ENCODE measurements at places on chromosomes 2 and 18.

DNA sequence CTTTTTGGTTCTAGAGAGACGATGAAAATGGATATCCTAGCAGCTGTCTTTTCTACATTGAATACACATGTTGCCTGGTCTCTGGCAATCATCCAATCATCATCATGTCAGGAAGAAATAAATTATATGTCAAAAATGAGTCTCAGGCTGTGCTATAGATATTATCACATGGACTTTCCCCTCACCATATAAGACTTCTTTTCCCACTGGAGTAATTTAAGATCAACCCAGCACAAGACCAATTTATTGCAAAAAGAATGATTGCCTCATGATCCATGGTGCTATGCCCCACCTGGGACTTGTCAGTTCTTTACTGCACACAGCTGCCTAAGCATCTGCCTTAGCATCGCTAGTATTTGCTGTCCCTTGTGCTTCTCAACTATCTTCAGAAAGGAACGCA lies 783.7 kb upstream of the TMEFF2 start:
- DNase-seq, result no peak

DNA sequence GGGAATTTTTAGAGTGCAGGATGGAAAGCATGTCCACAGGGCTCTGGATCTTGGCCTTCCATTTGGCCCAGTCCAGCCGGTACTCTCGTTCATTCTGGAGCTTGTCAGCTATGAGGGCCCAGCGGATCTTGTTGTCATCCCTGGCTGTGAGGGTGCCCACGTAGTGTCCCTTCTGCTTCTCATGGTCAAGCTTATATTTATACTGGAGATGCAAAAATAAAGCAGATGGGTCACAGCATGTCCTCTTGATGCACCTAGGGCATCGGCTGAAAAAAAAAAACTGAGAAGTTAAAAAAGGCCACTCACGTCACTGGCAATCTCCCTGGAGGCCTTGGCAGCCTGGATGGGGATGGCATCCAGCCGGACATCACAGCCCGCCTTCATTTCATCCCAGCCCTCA lies 160.5 kb downstream of the RIF1 start:
- DNase-seq, result no peak

GRCh38 chr2:14673351-14673875 lies 40.9 kb downstream of the LRATD1 start:
- DNase-seq, result no peak

GRCh38 chr2:36459725-36460137 lies 104.2 kb downstream of the CRIM1 start:
- no peak for DNase-seq

DNA sequence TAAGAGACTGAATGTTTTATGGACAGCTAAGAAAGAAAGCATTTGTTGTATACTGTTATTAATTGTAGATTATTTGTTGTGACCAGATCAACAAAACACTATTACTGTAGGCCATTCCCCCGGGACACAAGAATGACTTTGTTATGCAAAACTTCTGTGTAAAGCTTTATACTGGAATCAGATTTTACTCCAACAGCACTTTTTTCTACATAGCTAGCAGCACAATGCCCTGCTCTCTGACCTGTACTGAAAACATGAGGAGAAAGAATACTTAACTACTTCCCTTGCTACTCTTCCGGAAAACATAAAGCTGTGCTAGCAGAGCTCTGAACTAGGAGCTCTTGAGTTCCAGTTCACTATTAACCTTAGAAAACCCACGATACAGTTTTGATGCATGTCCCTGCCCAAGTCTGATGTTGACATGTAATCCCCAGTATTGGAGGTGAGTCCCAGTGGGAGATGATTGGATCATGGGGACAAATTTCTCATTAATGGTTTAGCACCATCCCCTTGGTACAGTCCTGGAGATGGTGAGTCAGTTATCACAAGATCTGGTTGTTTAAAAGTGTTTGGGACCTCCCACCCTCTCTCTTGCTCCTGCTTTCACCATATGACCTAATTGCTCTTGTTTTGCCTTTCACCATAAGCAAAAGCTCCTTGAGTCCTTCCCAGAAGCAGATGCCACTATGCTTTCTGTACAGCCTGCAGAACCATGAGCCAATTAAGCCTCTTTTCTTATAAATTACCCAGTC lies 601.1 kb upstream of the PIK3C3 start:
- no peak for DNase-seq

- DNase-seq, result no peak
Measured at GRCh38 chr2:227703280-227703732, 14.5 kb downstream of the SLC19A3 start.

GRCh38 chr2:163799807-163800206 lies 64.0 kb upstream of the FIGN start:
- no peak for DNase-seq

- no peak for DNase-seq
Measured at GRCh38 chr2:33091541-33092123, 144.9 kb downstream of the LTBP1 start.

GRCh38 chr18:8854962-8855361 lies 149.6 kb downstream of the MTCL1 start:
- DNase-seq, result no peak

- DNase-seq, result no peak
Measured at GRCh38 chr2:223784221-223784772, 53.1 kb downstream of the AP1S3 start.

DNA sequence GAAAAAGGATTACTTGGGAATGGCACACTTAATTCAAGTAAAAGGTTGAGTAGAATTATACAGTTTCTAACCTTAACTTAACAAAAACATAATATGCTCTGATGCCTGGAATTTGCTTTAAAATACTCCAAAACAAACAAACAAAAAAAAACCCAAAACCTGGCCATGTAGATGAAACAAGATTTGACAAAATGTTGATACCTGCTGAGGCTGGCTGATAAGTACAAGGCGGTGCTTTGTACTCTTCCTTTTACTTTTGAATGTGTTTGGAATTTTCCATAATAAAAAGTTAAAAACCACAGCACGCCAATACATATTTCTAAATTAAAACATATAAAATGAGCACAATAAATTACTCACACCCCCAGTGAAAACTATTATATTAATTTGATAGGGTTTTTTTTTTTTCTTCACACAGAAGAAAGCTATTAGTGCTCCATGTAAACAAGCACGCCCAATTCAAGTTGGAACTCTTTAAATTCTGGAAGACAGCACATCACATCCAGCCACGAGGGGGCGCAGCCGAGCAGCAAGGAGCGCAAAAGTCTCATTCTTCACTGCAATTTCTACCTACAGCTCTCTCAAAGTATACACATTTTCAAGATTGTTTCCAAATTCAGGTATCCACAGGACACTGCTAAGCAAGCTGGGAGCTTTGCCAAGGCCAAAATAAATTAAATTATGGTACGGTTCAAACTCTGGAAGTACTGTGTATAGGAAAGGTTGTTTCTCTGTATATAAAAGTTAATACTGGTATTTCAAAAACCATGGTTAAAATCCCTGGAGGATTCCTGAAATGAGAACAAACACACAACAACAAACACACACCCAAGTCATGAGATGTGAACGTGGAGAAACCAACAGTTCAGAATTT lies 7.5 kb downstream of the SERTAD2 start:
- DNase-seq, result peak; percentile 94

DNA sequence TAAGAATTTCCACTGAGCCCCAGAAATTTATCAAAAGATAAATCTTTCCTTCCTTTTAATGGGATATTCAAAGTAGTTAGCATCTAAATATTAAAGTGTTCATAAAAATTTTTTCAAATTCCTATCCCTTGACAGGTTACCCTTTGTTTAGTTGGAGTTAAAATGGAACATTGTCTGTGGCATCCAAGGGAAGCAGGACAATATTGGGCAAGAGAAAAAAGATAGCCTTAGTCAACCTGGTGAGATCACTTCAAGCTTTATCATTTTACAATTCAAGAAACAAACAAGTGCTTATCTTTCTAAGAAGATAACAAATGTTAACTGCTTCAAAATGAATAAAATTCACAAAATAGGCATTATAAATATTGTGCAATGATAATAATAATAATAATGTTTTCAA lies 21.7 kb downstream of the NR4A2 start:
- DNase-seq, result no peak

GRCh38 chr2:237574467-237574866 lies 8.1 kb downstream of the PRLH start:
- no peak for DNase-seq

DNA sequence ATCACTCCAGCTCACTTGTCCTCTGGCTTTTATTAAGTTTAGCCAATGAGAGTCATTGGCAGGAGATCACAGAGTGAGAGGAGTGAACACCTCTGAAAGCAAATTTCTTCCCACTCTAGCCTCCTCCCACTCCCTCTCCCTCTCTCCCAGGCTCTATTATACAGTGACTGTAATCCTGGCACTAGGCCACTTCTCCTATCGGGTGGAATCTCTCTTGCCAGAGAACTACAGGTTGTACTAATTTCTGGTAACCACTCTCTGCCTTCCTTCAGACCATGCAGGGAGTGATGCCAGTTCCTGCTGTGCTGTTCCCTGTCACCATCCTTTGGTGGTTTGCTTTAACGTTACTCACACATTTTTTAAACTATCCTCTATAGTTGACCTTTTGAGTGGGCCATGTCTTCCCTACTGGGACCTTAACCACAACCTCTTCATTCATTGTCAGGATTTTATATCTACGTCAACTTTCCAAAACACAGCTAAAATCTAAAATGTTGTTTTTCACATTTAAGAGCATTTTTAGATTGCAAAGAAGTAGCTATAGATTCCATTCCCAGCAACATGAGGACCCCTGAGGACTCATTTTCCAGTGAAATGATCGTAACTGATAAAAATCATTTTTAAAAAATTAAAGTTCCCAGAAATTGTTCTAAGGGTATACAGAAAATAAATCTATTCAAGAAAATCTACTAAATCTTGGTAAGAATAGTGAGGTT lies 217.1 kb downstream of the MREG start:
- no peak for DNase-seq

GRCh38 chr2:137718786-137719185 lies 245.5 kb upstream of the HNMT start:
- no peak for DNase-seq

- no peak for DNase-seq
Measured at GRCh38 chr2:231305221-231305620, 90.3 kb upstream of the B3GNT7 start.

DNA sequence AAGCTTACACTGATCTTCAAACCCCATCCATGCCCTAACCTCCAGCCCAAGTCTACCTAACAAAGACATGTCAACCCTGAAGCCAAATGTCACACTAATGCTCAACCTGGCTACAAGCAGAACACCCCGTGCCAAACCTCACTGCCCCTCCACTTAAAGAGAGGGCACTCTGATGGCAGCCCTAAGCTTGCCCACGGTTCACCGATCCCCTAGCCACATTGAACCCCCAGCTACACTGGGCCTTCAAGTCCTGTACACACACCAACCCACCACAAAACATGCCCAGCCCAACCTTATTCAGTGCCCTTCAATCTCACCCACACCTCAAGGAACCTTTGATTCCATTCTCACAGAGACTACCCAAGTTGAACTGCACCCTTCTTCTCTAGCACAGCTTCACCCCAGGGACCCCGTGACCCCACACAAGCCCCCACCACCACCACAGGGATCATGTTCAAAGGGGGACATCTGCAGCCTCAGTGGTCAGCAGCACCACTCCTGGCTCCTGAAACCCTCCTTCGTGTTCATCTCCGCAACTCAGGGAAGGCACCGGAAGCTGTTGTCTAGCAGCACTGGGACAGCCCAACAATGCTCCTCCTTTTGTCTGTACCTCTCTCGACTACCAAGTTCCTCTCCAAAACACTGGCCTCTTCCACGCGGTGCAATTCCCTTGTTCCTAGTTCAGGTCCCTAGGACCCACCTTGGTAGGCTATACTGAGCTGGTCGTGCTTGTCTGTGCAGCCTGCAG lies 218.8 kb downstream of the CYP26B1 start:
- no peak for DNase-seq

- no peak for DNase-seq
Measured at GRCh38 chr2:119377294-119377992, 10.7 kb downstream of the DBI start.

DNA sequence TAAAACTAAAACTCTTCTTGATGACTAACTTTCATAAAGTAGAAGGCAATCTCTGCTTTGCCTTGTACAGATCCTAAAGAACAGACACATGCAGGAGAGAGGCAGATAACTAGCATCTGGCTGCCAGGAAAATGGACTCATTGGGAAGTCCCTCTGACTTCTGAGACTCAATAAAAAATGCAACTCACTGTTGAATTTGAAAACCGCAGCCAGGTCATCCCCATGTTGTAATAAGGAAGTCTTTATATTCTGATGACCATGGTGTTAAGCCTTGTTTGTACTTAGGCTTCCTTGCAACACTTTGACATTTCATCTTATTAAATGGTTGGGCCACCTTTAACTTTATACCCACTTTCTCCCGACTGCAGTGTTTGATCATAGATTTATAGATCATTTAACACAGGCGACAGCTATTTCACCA lies 375.1 kb upstream of the KCNH7 start:
- DNase-seq, result no peak

DNA sequence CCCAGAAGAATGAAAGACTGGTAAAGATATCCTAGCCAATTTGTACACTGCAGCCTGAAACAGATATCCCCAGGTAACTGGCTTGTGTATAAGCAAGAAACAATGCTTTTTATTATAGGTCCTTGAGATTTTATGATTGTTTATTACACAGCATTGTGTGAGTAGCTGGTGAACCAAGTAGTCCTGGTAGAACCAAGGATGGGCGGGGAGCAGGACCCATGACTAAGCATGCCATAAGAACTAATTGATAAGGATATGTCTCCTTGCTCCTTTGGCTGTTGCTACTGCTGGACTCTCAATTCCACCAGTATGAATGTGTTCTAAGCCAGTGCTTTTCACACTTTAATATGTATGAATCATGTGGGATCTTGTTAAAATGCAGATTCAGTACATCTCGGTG lies 12.3 kb upstream of the ALMS1 start:
- no peak for DNase-seq

GRCh38 chr2:86275384-86275799 lies 62.0 kb downstream of the REEP1 start:
- DNase-seq, result no peak

- no peak for DNase-seq
Measured at GRCh38 chr2:127651971-127652550, 6.1 kb downstream of the GPR17 start.

GRCh38 chr2:129253461-129253812 lies 726.0 kb upstream of the RAB6C start:
- DNase-seq, result no peak

GRCh38 chr18:48294899-48295585 lies 114.1 kb downstream of the ZBTB7C start:
- DNase-seq, result no peak

DNA sequence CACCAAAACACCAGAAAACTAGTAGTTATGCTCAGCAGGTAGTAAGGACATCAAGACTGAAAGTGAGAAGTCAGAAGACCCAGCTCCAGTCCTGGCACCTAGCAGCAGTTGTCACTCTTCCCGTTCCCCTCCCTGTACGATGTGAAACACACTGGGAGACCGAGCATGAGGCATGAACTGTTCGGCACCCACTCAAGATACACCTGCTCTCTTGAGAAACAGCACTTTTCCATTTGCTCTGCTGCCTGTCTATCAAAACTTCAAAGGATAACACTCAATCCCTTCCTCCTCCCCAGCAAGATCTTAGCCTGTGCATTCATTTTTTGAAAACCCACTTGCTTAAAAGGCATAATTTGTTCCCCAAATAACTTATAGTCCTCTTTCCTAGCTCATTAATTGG lies 123.9 kb downstream of the PLEKHM3 start:
- DNase-seq, result no peak

Data from CD4-positive, alpha-beta T cell treated with Interleukin-17A for 4 hours (primary cell).